Stimulated activated CD4-positive, alpha-beta T cell treated with anti-CD3 and anti-CD28 coated beads, Interleukin-12 subunit alpha, Interleukin-12 subunit beta, amount 100 ng/mL, for 48 hours (primary cell): ENCODE measurements at places on chromosomes 6 and 20.

DNA sequence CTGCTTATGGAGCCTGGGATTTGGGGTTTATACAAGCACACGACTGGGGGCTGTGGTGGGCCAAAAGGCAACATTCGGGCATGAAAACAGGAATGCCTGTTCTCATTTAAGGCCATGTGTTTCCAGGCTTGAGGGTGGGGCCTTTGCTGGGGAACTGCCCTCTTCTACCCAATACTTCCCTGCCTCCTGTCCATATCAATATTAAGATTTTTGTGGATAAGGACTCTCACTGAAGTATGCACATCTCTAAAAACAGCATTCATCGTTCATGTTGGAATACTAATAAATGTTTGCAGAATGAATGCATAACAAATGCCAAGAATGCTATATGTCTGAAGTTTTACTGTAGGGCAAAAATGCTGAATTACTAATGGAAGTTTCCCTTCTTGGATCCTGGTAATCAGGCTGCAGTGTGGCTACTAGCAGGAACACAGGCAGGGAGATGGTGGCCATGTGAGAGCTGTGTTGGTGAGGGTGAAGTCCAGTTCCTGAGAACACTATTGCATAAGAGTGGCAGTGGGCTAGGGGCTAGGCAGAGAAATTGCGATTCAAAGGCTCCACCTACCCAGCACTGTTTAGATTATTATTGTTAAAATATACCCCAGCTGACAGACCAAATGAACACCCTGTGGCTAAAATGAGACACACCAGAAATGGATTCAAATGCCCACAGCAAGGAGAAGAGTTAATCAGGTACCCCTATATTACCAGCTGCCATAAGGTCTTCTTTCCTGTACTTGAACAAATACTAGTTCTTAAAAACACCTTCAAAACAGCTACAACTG, 644.3 kb downstream of the EPM2A start:
- no peak for DNase-seq

- DNase-seq: no peak
These were observed 171.4 kb downstream of the MYLK4 start for GRCh38 chr6:2579241-2579761.

- DNase-seq: no peak
These were observed 25.5 kb upstream of the WFDC2 start for GRCh38 chr20:45444050-45444449.

- no peak for DNase-seq
These were observed 206.0 kb downstream of the ERMARD start for GRCh38 chr6:169957351-169957963.

GRCh38 chr6:140401761-140402160, 1027.3 kb upstream of the CITED2 start:
- DNase-seq: no peak

- no peak for DNase-seq
These were observed 66.1 kb downstream of the FAM120B start for GRCh38 chr6:170372380-170373325.

GRCh38 chr6:103672169-103672568, 1187.5 kb downstream of the HACE1 start:
- no peak for DNase-seq

GRCh38 chr6:150641398-150642139, 41.9 kb downstream of the PLEKHG1 start:
- no peak for DNase-seq

GRCh38 chr6:36897609-36898008, 11.9 kb downstream of the C6orf89 start:
- DNase-seq: no peak

DNA sequence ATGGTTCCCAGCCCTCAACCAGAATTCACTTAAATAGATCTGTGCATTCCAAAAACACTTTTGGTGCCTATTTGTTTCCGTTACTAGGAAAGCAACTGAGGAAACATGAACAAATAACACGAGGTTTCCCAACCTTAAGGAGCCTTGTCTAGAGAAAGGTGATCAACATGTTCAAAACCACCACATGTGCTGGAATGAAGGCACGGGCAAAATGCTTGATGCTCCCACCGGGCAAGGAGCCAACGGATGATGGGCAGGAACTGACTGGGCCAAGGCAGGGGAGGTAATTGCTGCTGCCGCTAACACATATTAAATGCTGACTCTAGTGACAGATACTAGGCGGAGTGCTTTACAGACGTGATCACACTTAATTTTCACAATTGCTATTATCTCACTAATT, 2.5 kb downstream of the MYLK4 start:
- no peak for DNase-seq

DNA sequence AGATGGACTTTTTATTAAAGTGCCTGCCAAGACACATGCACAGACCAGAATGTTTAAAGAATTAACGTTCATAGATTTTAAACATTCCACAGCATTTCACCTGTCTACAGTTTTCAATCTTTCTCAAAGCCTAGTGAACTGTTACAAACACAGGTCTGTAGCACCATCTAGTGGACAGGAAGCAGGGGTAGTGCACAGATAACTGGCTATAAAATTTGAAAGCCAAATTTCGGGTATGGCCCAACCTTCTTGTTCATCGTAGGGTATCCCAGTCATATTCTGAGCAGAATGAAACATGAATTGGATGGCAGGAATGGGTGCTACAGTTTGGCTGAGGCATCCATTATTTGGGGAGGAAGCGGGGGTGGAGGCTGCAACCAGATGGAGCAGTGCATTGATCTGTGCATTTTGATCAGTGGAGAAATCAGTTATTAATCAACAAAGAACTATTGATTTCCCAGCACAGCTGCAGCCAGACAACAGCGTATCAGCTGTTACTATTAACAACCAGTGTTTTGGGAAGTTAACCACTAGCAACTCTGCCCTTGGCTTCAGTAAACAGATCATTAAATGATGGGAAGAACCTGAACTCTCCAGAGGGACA, 56.1 kb upstream of the B3GAT2 start:
- DNase-seq: peak; percentile 28

DNA sequence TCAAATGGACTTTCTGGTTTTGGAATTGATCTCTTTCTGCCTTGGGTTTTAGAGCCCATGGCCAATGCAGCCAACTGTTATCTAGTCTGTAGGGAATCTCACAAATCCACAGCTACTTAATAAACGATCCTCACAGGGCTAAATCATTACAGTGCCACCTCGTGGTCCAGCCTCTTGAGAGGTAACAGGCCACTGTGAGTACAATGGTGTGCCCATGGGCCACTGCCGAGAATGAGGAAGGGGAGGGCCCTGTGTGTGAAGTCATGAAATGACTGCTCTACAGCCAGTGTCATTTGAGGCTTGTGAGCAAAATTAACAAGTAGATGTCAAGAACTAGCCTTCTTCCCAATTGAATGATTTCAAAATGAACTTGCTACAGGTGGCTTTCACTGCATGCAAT, 54.3 kb upstream of the GMPR start:
- no peak for DNase-seq
